ENCODE measurements at places on chromosomes 16 and 17. TPM values are rescaled to one million over a fixed set of nuclear protein-coding genes. Genes with fewer than 3 reads are reported as not detected.

HOXB1 gene
- total RNA-seq = not detected

TMEM235 gene
- total RNA-seq = not detected

SDR42E2 gene
- not detected for total RNA-seq

FAM20A gene
- total RNA-seq = 12.2 TPM

GUCY2D gene
- under 0.01 TPM for total RNA-seq

KCNJ18 gene
- not detected for total RNA-seq

SLC5A2 gene
- under 0.01 TPM for total RNA-seq

MYADML2 gene
- total RNA-seq = not detected

DDX19B gene
- total RNA-seq = 21.5 TPM

RUNDC3A gene
- total RNA-seq = not detected

CYGB gene
- 9.5 TPM for total RNA-seq

FOXN1 gene
- total RNA-seq = under 0.01 TPM

CA4 gene
- not detected for total RNA-seq

AATK gene
- total RNA-seq = 0.11 TPM

CAVIN1 gene
- 669 TPM for total RNA-seq

RECQL5 gene
- 23.4 TPM for total RNA-seq
